ENCODE measurements at places on chromosomes 4 and X. TPM values are rescaled to one million over a fixed set of nuclear protein-coding genes. Genes with fewer than 3 reads are reported as not detected.
A peak's percentile ranks its signal among the peaks of the same experiment; 100 is the strongest.

The GLRA2 gene
- 113 TPM for total RNA-seq

DNA sequence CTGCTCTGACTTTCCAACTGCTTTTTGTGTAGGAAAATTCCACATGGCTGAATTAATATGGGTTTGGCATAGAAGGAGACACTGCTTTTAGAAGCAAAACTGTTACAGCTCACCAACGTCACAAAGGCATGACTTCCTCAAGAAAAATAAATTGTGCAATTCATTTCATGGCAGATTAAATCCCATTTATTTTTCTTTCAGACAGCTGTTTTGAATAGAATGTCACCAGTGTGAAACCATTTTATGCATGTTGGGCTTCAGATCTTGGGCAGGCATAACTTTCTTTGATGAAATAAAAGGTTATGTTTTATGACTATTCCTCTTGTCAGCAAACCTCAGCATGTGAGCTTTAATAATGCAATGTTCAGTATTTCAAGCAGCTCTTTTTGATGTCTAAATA is 542.8 kb downstream of the GALNTL6 start:
- DNase-seq: no peak

DNA sequence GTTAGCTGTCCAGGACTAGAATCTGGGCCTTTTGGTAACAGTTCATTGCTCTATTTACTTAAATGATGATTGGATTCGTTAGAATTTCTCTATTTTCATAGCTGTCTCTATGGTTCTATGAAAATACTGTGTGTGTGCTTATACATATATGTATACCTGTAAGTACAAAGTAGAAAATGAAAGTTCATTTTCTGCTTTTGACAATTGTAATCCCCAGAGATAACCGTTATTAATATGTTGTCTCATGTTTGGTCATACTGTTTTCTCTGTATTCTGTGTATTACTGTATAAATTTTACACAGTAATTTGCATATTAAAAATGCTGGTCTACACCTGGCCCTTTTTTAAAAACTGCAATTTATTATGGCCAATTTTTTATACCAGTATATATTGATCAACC is 55.4 kb downstream of the CLCN3 start:
- DNase-seq: no peak

GRCh38 chr4:86286726-86287125 is 73.1 kb downstream of the MAPK10 start:
- no peak for DNase-seq

The CENPI gene
- 7.7 TPM for total RNA-seq

DNA sequence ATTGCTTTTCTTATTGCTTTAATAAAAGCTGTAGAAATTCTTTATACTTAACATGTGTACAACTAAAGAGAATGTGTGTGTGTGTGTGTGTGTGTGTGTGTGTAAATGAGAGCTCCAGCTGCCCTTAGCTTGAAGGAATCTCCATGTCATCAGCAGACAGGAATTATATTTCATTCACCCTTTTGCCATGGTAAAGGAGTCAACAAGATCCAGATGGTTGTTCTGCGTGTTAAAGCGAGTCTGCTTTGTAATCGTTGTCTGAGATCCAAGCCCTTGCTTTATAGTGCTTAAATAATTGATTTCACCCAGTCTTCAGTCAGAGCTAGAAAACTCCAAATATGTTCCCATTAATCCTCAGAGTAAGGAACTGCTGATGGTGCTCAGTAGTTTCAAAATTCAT is 285.5 kb downstream of the PDGFC start:
- DNase-seq: no peak

- DNase-seq: no peak
Observed at GRCh38 chr4:41205130-41205529, 9.2 kb downstream of the APBB2 start.

DNA sequence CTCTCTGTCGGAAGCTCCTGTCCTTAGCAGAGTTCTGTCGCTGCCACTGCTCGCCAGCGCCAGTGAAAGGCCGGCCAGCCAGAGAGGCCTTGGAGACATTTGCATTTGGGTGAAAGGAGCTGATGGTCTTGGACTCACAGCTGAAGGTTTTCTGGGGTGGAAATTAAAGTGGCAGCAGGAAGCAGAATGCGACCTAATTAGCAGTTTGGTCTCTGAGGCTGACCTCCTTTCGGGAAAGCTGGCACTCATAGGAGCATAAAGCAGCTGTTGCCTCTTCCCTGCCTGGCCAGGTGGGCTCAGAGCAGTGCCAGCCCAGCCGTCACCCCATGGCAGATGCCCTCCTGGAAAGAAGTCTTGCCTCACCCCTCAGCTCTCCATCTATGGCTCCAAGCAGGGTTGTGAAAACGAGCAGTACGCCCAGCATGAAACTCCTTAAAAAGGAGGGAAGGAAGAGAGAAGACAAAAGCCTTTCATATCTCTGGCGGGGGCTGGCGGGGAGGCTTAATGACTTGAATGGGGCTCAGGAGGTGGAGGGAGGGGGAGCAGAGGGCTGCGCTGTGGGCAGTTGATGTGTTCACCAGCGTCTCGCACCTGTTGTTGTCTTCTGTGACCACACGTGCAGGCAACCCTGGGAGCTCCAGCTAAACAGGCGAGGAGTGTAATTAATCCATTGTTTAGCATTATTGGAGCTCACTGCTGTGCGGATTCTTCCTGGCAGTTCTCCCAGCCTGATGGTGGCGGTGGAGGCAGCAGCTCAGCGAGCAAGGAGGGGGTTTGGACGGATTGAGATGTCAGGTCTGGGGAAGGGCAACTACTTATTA is 264.0 kb downstream of the MID1IP1 start:
- DNase-seq: no peak

GRCh38 chr4:54099287-54099747 is 646 bp upstream of the GSX2 start:
- no peak for DNase-seq

DNA sequence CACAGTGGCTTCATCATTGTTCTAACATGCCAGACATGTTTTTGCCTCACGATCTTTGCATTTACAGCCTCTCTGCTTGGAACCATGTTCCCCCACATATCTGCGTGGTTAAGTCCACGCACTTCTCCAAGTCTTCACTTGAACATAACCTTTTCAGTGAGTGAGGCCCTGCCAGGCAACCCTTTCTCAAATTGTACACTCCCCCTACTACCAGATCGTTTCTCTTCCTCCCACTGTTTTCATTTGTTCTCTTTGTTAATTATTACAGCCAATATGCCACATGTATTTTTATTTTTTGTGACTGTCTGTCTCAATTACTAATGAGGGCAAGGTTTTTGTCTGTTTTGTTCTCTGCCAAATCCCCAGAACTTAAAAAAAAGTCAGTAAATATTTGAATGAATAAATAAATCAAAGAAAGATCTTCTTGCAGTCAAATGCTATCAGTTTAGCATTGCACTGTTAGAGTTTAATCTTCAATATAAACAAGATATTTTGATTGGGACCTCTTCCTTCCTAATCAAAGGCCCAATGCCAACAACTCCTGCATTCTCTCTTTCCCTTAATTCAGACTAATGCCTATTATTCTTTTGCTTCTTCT is 18.2 kb downstream of the CTSO start:
- DNase-seq: no peak

GRCh38 chr4:5378002-5378401 is 326.7 kb downstream of the STK32B start:
- no peak for DNase-seq

DNA sequence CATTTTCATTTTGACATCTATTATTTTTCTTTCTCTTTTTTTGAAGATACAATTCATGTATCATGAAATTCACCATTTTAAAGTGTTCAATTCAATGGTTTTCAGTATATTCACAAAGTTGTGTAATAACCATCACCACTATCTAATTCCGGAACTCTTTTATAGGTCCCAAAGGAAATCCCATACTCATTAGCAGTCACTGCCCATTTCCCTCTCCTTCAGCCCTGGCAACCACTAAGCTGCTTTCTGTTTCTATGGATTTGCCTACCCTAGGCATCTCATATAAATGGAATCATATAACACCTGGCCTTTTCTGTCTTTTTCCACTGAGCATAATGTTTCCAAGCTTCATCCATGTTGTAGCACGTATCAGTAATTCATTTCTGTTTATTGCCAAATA is 3.2 kb upstream of the FGF2 start:
- DNase-seq: no peak

- DNase-seq: no peak
Observed at GRCh38 chr4:27973056-27973455, 1112.4 kb downstream of the STIM2 start.

The MID1 gene
- total RNA-seq: 7.7 TPM

- no peak for DNase-seq
Observed at GRCh38 chrX:48569958-48570357, 4.3 kb upstream of the RBM3 start.

- DNase-seq: no peak
Observed at GRCh38 chrX:130080791-130081367, 29.4 kb downstream of the ELF4 start.

- DNase-seq: peak; percentile 32
Observed at GRCh38 chrX:100410901-100411801, 1.1 kb upstream of the PCDH19 start.

The CT47C1 gene
- total RNA-seq: not detected

GRCh38 chr4:75566911-75567310 is 11.0 kb downstream of the ODAPH start:
- DNase-seq: no peak

DNA sequence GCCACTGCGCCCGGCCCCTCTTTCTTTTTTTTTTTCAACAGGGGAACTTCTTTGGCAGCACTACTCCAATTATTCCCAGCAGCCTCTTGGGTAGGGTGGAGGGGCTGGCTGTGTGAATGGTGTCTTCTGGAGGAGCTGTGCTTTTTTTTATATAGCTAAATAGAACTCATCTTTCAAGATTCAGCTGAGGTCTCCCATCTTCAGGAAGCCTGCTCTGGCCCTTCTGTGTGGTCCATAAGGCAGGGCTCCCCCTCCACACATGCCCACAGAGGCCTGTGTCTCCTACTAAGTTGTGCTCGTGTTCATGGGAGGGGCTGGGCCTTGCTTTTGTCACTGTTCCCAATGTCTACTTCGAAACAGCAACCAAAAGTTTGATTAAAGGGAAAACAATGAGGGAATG is 116.8 kb downstream of the AFAP1 start:
- no peak for DNase-seq

DNA sequence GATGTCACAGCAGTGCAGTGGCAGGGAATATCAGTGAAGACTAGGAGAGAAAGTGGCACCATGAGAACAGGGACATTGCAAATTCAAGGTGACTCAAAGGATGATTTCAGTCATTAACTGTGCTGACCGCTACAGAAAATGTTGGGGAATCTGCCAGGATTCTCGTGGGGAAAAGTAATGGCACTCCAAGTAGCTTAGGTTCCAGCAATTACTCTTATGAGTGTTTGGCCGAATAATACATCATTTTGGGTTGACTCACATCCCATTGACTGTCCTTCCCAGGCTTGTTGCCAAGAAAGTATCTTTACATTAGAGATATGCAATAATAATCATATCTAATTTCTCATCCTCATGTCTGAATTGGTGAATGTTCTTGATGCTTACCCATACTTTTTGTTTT is 1411.1 kb upstream of the PCDH7 start:
- DNase-seq: no peak

- DNase-seq: no peak
Observed at GRCh38 chr4:81282131-81282530, 67.1 kb upstream of the PRKG2 start.

DNA sequence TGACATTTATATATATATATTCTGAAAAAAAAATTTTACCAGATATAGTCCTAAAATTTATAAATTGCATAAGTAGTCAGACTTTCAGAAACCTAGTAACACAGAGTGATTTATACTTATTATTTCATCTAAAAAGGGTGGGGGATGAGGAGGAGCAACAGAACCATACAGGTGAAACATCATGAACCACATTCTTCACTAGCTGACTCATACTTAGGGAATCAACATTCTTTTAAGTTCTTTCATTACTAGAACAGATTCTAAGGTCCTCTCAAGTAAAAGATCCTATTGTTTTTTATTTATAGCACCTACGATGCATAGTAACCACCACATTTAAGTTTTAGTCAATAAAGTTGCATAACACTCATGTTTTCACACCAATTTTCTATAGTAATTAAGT is 166.1 kb downstream of the LRBA start:
- DNase-seq: no peak

- no peak for DNase-seq
Observed at GRCh38 chrX:42149281-42149680, 225.9 kb upstream of the CASK start.

- no peak for DNase-seq
Observed at GRCh38 chr4:18109676-18110075, 88.1 kb upstream of the LCORL start.

DNA sequence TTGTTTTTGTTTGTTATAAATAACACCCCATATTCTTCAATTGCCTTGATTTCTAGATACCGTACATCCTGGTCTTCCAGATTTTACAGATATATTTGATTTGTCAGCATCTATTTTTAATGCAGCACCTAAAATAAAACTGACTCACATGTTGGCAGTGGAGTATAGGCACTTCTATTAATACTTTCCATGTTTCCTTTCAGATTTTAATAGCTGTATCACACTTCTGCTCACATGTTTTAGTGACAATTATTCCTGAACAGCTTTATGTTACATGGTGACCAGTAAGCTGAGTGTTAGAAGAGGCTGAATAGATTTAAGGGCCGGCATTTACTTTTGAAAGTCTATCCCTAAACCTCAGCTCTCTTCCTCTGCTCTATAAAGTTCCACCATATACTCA is 46.1 kb downstream of the C4orf46 start:
- no peak for DNase-seq

DNA sequence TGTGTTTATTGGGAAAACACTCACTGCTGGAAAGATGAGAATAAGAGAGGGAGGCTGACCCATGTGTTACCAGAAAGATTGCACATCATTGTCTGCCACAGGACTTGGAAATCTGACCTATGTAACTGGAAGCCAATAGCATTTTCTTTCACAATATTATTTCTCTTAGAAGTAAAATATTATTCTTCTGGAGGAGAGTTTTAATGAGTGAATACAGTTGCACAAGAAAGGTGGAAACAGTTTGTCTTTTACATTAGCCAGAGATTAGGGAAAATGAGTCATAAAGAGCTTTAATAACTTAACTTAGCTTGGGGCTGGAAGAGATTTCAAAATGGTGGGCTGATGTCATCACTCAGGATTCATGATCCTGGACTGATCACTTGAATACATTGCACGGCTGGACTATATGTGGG is 31.5 kb upstream of the LNX1 start:
- no peak for DNase-seq

DNA sequence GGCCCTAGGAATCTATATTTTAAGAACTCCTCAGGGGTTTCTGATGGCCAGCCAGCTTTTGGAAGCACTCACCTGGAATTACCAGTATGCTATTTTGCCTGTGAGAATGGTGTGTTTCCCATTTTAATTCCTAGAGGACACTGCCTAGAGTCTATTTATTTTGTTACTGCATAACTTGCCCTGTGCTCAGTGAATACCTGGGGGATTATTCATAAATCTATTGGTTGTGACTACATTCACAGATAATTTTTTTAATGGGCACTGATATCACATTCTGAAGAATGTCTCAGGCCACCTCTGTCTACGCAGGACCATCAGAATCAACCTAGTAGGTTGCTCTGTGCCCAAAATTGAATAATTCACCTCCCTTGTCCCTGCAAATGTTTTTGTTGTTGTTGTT is 6.7 kb downstream of the ARL13A start:
- no peak for DNase-seq

GRCh38 chrX:123876844-123877243 is 17.0 kb downstream of the XIAP start:
- DNase-seq: no peak

All from frontal cortex (tissue), 4 donors.